DND-41 (cell line): ENCODE measurements at places on chromosomes 5 and 9.
A peak's percentile ranks its signal among the peaks of the same experiment; 100 is the strongest.

DNA sequence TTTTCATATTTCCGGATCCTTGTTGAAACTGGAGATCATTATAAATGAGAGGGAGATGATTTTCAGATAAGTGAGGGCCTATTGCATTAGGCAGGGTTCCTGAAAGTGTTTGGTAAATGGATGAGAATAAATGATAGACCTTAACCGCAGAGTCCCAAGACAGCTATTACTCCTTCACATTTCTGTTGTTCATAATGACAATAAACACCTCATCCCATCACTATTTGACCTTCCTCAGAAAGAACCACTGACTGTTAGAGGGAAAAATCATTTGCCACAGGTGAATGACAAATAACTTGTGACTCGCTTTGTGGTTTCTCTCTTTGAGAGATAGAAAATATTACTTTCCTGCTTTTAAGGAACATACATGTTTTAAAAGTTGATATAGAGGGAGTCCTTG is 47.3 kb upstream of the TRMT10B start:
- no peaks in the 10 kb centered on the region for H3K4me1 ChIP-seq
- no peak for DNase-seq
- H3K36me3 ChIP-seq, result no peaks in the 10 kb centered on the region
- peaks cover 17% of the 10 kb centered on the region for H3K27me3 ChIP-seq
- H3K27ac ChIP-seq, result no peak overlapping the region

- H3K27me3 ChIP-seq, result no peaks in the 10 kb centered on the region
- no peak overlapping the region for H3K4me3 ChIP-seq
- DNase-seq, result no peak
These were observed 115.6 kb upstream of the CPEB4 start for GRCh38 chr5:173772384-173773059.

DNA sequence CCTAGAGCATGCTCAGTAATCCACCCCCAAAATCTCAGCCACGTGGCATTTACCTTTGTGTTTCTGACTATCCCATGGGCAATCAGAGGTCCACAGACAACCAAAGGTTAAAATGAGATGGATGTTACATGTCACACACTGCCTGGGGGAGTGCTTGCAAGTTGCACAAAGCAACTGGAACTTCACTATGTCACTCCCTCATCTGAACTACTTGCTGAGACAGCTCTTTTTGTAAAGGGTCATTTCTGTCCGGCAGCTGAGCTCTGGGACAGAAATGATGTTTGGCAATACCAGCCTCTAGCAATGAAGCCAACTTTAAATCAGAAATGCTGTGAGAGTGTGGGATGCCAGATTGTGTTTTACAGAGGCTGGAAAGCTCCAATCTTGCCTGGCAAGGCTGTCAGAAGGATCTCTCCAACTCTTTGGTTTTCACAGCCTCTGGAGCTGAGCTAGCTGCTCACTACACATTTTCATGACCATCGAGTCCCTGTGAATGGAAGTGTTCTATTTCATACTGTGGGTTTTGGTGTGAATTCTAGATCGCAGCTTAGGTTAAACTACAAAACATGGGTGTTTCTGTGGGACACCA is 66.3 kb upstream of the TMEM215 start:
- no peak overlapping the region for H3K27ac ChIP-seq
- no peaks in the 10 kb centered on the region for H3K27me3 ChIP-seq
- no peaks in the 10 kb centered on the region for H3K36me3 ChIP-seq
- DNase-seq, result no peak
- H3K4me1 ChIP-seq, result no peaks in the 10 kb centered on the region

DNA sequence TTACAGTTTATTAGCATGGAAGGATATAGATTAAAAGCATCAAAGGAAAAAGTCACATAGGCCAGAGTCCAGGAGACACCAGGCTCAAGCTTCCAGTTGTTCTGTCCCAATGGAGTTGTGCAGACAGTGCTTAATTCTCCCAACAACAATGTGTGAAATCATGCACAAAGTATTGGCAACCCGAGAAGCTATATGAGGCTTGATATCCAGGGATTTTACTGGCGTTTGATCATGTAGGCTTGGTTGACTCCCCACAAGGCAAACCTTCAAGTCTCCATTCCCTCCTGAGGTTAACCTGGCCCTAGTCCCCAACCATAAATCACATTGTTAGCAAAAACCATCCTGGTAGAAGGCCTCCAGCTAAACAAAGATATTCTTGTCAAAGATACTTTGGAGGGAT is 141.5 kb downstream of the ADAMTS19 start:
- H3K36me3 ChIP-seq, result no peaks in the 10 kb centered on the region
- no peak for DNase-seq
- H3K4me3 ChIP-seq, result no peak overlapping the region
- no peaks in the 10 kb centered on the region for H3K4me1 ChIP-seq
- H3K27ac ChIP-seq, result no peak overlapping the region

- H3K4me3 ChIP-seq, result no peak within 1 kb of the TSS
- H3K36me3 ChIP-seq, result no peaks in the 10 kb centered on the region
- no peak within 1 kb of the TSS for H3K27ac ChIP-seq
- DNase-seq, result no peak
These were observed at the start of gene SMAD5 for GRCh38 chr5:136132557-136133221. SMAD5 (plus strand) TSS chr5:136132845; CDS start chr5:136153761, 20,916 bp downstream.

- DNase-seq, result no peak
- no peak overlapping the region for H3K4me3 ChIP-seq
- no peak overlapping the region for H3K27ac ChIP-seq
- H3K36me3 ChIP-seq, result no peaks in the 10 kb centered on the region
- no peaks in the 10 kb centered on the region for H3K4me1 ChIP-seq
These were observed 280.0 kb downstream of the HINT1 start for GRCh38 chr5:130885027-130885426.

DNA sequence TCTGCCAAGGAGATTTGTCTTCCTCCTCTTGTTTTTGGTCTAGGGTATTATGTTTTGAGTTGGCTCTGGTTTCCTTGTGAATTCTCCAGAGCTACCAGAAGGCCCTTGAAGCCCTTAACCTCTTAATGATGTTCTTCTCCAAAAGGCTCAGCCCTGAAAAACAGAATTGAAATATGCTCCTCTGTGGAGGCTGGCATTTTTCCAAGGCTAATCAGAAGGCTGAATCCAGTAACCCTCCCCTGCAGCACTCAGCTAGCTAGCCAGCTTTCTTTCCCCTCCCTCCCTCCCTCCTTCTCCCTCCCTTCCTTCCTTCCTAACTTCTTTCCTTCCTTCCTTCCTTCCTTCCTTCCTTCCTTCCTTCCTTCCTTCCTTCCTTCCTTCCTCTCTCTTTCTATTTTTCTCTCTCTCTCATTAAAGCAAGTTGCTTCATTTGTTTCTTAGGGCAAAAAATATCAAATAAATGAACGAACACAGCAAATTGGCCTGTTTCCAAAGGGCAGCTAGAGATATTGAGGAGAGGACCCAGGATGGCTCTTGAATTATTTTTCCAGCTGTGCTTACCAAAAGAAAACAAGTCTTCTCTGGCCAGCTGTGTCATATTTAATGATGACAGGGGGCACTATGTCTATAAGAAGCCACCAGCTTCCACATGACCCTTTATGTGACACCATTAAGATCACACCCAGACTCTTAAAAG is 38.7 kb downstream of the JAKMIP2 start:
- H3K36me3 ChIP-seq, result no peaks in the 10 kb centered on the region
- DNase-seq, result no peak
- no peaks in the 10 kb centered on the region for H3K27me3 ChIP-seq

DNA sequence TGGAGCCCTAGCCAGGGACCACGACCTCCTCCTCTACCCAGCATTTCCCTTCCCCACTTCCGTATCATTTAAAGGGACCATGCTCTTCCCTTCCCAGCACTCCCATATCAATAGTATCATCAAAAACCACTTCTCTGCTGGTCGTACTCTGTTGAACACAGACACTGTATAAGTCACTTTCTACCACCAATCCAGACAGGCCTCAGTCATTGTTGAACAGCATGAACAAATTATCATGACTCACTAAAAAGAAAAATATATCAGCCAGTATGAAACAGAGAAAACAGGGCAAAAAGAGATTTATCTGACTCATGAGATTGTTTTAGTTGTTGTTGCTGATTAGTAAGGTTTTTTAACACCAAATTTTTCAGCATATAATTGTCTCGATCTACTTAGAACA is 89.8 kb downstream of the CDKN2A start:
- DNase-seq, result no peak
- no peaks in the 10 kb centered on the region for H3K27me3 ChIP-seq
- no peak overlapping the region for H3K4me3 ChIP-seq
- H3K4me1 ChIP-seq, result peaks cover 17% of the 10 kb centered on the region
- peaks cover 19% of the 10 kb centered on the region; the same call in 1 of the 2 replicates for H3K36me3 ChIP-seq

GRCh38 chr9:92295240-92295790 is 1.8 kb upstream of the IARS1 start:
- H3K4me3 ChIP-seq, result peak overlapping the region; percentile 85; the same call in 1 of the 2 replicates
- peaks cover 45% of the 10 kb centered on the region for H3K4me1 ChIP-seq
- peak overlapping the region; percentile 82 for H3K27ac ChIP-seq
- no peaks in the 10 kb centered on the region for H3K27me3 ChIP-seq
- DNase-seq, result no peak
- peaks cover 54% of the 10 kb centered on the region for H3K36me3 ChIP-seq

DNA sequence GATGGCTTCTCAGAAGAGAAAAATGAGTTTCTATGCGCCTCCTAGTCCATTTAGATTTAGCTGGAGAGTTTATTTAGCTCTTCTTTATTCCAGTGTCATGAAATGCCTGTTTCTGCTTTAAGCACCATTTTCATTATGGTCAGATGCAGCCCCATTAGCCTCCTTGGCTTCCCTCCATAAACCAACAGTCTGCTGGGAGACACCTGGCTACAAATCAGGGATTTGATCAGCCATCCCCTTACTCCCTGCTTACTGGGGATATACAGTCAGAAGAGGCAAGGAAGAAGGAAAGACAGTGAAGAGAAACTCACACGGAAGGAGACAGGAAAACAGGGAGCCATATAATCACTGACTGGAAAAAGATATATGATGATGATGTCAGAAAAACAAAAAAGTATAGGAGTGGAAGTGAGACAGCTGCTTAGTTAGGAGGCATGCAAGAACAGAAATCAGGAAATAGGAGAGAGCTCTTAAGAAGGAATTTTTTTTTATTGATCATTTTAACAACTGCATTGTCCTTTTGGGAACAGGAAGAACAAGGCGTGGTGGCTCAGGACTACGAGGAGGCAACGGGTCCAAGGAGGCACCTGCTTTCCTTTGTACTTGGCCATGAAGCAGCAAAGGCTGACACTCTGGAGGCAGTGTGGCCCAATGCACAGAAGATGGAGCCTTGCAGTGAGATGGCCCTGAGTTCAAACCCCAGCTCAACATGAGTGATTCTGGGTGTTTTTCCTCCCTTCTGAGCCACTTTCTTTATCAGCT is 56.1 kb downstream of the MED27 start:
- H3K4me3 ChIP-seq, result no peak overlapping the region
- no peaks in the 10 kb centered on the region for H3K27me3 ChIP-seq
- H3K27ac ChIP-seq, result no peak overlapping the region
- no peak for DNase-seq
- no peaks in the 10 kb centered on the region for H3K4me1 ChIP-seq

GRCh38 chr5:133849116-133849515 is 119.3 kb downstream of the C5orf15 start:
- peaks cover 22% of the 10 kb centered on the region for H3K4me1 ChIP-seq
- no peak for DNase-seq
- no peaks in the 10 kb centered on the region for H3K36me3 ChIP-seq
- no peak overlapping the region for H3K4me3 ChIP-seq

DNA sequence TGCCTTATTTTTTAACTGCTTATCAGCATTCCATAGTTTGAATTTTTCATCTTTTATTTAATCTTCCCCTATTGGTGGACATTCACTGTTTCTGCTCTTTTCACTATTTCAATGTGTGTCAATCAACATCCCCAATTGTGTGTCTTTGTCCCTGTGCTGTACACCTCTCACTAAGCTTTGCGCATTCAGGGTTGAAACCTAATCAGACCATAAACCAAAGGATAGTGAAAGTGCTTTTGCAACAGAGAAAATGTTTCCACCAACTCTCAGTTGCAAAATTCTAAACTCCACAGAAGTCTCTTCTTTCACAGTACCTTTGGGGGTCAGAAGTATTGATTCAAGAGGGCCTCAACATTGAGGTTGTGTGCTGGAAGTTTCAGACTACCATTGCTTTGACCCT is 127.1 kb upstream of the SAP30L start:
- H3K27ac ChIP-seq, result no peak overlapping the region
- H3K36me3 ChIP-seq, result no peaks in the 10 kb centered on the region
- DNase-seq, result no peak
- no peak overlapping the region for H3K4me3 ChIP-seq
- H3K27me3 ChIP-seq, result no peaks in the 10 kb centered on the region

GRCh38 chr9:76756941-76757673 is 7.1 kb upstream of the PCA3 start:
- no peaks in the 10 kb centered on the region for H3K27me3 ChIP-seq
- no peak overlapping the region for H3K4me3 ChIP-seq

GRCh38 chr5:53429706-53430105 is 50.7 kb upstream of the FST start:
- no peak overlapping the region for H3K27ac ChIP-seq
- no peaks in the 10 kb centered on the region for H3K36me3 ChIP-seq
- H3K4me3 ChIP-seq, result no peak overlapping the region
- DNase-seq, result no peak
- H3K27me3 ChIP-seq, result peaks cover 5% of the 10 kb centered on the region
